ENCODE measurements at places on chromosomes 11 and 22. TPM values are rescaled to one million over a fixed set of nuclear protein-coding genes. Genes with fewer than 3 reads are reported as not detected.

Gene RAG1
- 2.6 TPM for total RNA-seq

Gene VPREB1
- total RNA-seq: not detected

Gene SCGB1D2
- not detected for total RNA-seq

Gene HOATZ
- not detected for total RNA-seq

DNA sequence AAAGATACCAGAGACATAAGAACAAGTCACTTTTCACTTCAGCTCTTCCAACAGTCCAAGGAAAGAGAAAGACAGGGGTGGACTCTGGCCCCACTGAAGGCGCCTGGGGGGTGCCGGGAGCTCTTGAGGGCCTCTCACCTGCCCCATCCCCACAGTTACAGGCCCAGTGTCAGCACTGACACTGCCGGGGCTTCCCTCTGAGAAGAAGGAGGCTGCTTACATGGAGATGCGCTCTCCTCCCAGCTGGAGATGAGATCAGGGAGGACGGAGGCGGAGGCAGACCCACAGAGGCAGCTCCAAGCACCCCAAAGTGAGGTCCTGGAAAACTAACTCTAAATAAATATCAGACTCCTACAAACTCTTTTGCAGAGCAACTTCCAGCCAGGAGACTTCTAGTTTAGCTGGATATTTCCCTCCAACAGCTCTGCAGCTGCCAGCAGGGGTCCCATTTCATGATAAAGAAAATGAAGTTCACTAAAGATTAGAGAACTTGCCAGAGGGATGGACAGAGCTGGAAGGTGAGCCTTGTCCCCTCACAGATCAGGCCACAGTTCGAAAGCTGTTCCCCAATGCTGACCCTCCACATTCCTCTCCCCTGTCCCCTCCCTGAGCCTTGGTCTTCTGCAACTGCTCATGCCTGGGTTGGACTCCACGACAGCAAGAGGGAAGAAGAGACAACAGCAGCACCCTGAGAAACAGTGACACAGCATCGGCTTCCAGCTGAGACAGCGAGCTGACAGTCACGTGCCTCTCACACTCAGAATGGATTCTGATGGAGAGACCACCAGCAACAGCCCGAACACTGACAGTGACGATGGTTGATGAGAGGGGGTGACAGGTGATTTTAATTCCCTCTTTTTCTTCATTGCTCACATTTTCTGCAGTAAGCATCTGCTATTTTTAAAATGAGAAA lies 5.8 kb downstream of the CARS1 start:
- no peak for DNase-seq

GRCh38 chr11:58691675-58692074 lies 40.1 kb downstream of the GLYAT start:
- no peak for DNase-seq

DNA sequence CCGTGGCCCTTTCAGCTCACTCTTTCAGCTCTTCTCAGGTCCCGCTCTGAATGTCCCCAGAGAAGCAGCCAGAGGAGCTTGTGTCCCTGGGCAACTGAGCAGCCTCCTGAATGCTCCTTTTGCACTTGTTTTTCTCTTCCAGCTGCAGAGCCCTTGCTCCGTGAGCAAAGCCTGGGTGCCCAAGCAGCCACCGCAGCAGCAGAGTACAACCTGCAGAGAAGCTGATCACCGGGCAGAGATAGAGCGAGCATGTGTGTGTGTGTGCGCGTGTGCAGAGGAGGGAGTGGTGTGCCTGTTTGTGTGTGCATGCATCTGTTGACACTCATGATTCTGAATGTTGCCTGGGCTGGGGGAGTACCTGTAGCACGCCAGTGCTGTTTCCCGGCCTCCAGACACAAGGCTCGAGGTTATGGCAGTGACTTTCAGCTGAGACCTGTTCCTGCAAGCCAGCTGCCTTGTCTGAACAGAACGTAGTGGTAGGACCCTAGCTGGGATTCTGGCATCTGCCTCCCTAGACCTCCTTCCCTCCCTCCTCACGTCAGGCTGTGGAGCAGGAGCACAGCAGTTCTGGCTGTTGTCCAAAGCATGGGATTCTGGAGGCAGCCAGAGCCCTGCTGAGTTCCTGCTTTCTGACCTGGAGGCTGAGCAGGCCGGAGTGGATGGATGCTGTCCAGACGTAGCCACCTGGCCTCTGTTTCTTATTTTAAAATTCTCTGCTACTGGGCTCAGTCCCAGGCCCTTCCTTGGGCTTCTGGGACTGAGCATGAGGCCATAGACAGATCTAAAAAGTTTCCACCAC lies 4.5 kb upstream of the MAPK8IP1 start:
- no peak for DNase-seq

DNA sequence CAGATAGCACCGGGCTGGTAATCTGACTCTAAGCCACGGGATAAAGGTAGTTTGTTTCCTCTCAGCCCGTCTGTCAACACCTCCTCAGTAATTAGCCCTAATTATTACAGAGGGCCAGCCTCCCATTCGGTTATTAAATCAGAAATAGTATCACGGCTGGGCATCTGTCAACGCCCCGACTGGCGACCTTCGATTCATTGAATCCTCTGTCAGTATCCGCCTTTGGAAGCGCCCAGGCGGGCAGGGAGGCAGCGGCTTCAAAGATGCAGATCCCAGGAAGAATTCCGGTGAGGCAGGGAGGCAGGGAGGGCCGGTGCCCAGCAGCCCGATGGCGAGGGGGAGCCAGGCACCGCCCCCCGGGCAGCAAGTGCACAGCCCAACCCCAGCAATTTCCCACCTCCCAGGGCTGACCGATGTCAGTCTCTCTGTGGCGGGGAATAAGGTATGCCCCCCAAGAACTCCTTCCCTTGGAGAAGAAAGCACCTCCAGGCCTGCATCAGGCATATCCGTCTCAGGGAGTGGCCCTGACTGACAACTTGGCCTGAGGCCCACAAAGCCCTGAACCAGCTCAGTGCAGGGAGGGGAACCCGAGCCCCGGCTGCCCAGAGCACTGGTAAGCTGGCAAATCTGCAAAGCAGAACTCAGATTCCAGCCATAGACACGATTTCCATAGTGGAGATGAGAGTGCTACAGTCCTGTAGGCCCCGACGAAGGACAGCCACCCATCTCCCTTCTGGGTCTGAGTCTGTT lies 11.4 kb downstream of the GNB1L start:
- no peak for DNase-seq

DNA sequence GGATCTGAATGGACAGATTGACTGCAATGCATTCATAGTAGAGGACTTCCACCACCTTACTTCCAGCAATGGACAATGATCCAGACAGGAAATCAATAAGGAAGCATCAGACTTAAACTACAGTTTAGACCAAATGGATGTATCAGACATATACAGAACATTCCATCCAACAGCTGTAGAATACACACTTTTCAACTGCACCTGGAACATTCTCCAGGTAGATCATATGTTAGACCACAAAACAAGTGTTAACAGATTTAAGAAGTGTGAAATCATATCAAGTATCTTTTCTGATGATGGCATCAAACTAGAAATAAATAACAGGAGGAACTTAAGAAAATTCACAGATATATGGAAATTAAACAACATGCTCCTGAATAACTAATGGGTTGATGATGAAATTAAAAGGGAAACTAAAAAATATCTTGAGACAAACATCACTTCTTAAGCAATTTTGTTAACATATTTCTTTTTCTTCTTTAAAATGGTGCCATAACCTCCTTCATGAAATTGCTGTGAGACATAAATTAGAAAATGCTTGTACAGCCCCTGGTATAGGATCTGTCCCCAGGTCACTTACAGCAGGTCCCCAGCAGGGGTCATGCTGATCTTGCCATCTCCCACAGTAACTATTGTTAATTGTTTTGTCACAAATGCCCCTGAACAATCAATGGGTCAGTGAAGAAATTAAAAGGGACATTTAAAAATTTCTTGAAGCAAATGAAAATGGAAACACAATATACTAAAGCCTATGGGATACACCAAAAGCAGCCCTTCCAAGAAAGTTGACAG lies 100.0 kb upstream of the OR4B1 start:
- DNase-seq: no peak
